ENCODE measurements at places on chromosomes 3 and 15. TPM values are rescaled to one million over a fixed set of nuclear protein-coding genes. Genes with fewer than 3 reads are reported as not detected.

Gene GATM
- polyA plus RNA-seq, result 213 TPM

GRCh38 chr3:31448035-31448881, 84.5 kb upstream of the STT3B start:
- DNase-seq, result no peak

- DNase-seq, result no peak
Observed at GRCh38 chr3:157290766-157291165, 130.8 kb upstream of the CCNL1 start.

Gene SH2D7
- polyA plus RNA-seq, result 0.55 TPM

DNA sequence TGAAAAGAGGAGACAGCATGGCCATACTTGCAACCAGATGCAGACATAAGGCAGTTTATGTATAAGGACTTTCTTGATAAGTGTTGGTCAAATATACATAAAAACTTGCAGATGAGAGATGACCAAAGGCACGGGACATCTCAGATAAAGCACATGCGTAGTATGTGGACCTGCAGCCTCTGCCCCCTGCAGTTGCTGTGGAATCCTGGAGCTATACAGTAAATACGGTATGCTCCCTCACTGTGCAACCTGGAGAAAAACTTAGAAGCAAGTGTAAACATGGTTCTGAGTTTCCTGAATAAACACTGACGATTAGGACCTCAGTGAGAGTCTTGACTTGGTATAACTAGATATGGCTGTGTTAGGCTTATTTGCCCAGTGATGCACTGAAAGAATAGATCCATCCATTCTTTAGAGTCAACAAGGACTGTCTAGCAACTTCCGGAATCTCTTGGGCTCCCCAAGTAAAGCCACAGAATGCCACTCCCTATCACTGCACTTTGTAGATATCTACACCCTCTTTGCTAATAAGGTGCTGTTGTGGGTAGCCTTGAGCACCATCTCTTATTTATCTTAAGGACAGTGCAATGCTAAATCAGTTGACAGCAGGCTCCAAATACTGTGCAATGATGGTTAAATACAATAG, 40.2 kb downstream of the GJD2 start:
- no peak for DNase-seq

GRCh38 chr15:38514601-38515000, 50.0 kb downstream of the RASGRP1 start:
- DNase-seq, result peak; percentile 5

Gene SEMA3B
- polyA plus RNA-seq, result 75.2 TPM

Gene FBXL2
- polyA plus RNA-seq, result 29.2 TPM

Gene TMOD3
- polyA plus RNA-seq, result 54.1 TPM

DNA sequence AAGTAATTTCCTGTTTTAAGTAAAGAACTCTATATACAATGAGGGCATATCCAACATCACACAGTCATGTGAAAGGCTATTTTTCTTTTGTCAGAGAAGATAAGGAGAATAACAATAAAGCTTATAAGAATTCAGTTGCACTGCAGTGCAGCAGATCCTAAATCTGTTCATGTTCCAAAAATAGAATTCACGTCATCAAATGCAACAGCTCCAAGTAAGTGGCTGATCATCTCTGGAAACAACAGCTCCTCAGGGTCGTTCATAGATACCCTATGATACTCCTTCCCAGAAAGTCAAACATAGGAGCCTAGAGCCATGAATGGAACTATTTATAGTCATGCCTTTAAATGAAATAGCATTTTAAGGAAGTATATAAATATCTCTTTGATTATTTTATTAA, 100.2 kb downstream of the FMN1 start:
- no peak for DNase-seq

GRCh38 chr3:179842061-179842460, 189.2 kb downstream of the USP13 start:
- DNase-seq, result no peak

Gene NPAP1
- polyA plus RNA-seq, result 0.17 TPM

GRCh38 chr3:40456279-40456939, 730 bp upstream of the RPL14 start:
- no peak for DNase-seq

- no peak for DNase-seq
Observed at GRCh38 chr15:93467337-93467736, 378.3 kb upstream of the RGMA start.

DNA sequence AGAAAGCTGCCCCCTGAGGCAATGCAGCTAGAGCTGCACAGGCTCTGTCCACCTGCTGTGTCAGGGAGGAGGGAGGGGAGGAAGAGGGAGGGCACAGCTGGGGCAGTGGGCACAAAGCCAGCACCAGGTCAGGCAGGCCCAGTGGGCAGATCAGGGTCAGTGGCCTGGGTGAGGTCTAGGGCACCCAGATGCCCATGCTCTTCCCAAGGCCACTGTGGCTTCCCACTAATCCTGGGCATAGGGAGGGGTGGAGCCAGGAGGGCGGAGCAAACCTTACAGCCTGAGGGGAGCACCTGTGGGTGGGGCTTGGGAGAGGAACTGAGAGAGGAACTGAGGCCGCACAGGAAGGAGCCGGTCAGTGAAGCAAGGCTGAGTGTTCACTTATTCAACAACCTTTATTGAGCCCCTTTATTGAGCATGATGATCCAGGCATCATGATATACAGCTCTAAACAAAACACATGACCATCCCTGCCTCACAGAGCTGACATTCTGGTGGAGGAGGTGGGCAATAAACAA, 55.0 kb downstream of the RHCG start:
- no peak for DNase-seq

GRCh38 chr15:89828281-89829145, 13.9 kb upstream of the ANPEP start:
- DNase-seq, result no peak

GRCh38 chr3:32359766-32360492, 31.7 kb upstream of the CMTM7 start:
- no peak for DNase-seq

GRCh38 chr3:69740103-69741021, 1.1 kb downstream of the MITF start:
- no peak for DNase-seq

DNA sequence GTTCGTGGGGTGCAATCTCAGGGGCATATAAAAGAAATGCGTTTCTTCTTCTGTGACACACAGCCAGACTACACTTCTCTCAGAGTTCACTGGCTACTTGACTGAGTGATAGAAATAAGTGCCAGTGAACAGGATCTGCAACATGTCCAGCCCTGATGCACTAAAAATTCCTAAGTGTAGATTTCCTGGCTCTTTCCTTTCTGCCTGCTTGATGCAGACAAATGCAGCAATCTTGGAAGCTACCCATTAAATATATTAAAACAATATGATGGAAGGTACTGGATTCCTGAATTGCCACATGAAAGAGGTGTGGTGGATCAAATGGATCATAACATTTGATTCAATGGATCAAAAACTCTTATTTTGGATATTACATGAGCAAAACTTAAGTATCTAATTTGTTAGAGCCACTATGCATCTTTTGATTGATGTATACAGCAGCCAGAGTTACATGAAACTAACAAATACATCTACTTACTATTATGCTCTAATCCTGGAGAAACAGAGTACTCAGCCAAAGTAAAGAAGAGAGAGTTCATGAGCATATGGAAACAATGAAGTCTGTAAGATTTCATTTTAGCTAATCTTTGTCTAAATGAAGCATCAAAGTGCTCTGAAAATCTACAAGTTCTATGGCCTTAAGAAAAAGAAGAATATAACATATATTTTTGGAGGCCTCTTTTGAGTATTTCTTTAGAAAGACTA, 222.6 kb downstream of the ZNF385D start:
- DNase-seq, result no peak

Gene C2CD4A
- 0.20 TPM for polyA plus RNA-seq

DNA sequence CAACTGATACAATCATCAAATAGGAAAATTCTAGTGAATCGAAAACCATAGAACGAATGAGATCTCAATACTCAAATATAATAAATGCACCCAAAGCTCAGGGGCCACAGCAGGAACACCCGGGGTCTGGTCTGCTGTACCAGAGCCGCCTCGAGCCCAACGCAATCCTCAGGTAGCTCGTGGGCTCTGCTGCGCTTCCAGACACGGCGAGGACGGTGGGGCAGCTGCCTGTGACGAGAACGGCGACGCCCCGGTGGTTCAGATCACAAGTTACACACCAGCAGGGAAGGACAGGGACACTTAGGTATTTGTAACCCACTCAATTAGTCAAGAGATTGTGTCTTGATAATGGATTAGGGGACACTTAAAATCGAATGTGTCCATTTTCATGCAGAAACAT, 54.6 kb downstream of the NIPA2 start:
- no peak for DNase-seq

Gene RETNLB
- not detected for polyA plus RNA-seq

Gene ACTC1
- polyA plus RNA-seq, result 4.1 TPM

Gene COL6A5
- 0.07 TPM for polyA plus RNA-seq

Gene KNG1
- polyA plus RNA-seq, result 144 TPM

- no peak for DNase-seq
Observed at GRCh38 chr3:13142552-13143380, 69.5 kb upstream of the IQSEC1 start.
